ENCODE measurements at places on chromosomes 13 and 19.

GRCh38 chr19:20416661-20417060 is 148.9 kb downstream of the ZNF737 start:
- DNase-seq: no peak

GRCh38 chr13:44163108-44163507 is 210.5 kb upstream of the SERP2 start:
- DNase-seq: no peak

- DNase-seq: no peak
Observed at GRCh38 chr13:77029436-77029835, 2.5 kb upstream of the FBXL3 start.

GRCh38 chr13:38042771-38043170 is 173.2 kb upstream of the TRPC4 start:
- no peak for DNase-seq

- DNase-seq: no peak
Observed at GRCh38 chr13:32045537-32045936, 14.0 kb downstream of the FRY start.

DNA sequence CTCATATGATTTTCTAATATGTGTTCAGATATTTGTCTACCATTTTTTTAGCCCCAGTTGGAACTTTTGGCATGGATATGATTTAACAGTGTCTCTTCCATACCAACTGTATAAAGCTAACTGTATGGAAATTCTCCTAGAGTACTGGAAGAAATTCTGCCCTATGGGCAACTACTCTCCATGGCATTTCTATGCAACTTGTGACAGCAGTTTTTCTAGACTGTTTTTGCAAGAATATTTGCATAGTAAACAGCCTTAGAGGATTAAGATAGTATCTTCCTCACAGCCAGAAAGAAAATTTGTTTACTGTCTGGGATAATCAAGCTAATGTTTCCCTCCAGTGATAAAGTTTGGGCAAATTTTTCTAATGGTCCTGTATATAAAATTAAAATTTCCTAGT is 119.9 kb upstream of the PCDH17 start:
- DNase-seq: no peak

DNA sequence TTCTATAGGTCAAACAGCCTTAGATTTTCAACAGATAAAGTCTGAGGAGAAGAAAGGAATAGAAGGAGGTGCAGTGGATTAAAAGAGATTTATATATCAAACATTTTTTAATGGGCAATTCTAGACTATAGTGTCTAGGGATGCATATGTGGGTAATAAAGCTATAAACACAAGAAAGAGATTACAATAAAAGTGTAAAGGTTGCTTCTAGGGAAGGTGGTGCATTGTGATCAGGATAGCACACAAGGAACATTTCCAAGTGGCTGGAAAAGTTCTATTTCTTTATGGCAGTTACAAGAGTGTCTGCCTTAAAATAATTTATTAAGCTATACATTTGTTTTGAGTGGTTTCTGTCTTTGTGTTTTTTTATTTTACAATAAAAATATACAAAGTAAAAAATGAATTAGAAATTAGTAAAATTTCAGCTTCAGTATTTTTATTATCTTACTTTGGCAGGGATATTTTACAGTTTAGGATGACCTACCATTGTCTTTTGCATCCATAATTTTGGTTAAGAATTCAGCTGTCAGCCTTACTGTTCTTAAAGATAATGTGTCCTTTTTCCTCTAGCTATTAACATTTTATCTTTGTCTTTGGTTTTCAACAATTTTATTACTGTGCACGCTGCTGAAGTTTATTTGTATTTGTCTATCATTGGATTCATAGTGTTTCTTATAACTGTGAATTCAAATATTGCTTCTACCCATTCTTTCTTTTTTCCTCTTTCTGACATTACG is 221.8 kb downstream of the LACC1 start:
- DNase-seq: no peak

DNA sequence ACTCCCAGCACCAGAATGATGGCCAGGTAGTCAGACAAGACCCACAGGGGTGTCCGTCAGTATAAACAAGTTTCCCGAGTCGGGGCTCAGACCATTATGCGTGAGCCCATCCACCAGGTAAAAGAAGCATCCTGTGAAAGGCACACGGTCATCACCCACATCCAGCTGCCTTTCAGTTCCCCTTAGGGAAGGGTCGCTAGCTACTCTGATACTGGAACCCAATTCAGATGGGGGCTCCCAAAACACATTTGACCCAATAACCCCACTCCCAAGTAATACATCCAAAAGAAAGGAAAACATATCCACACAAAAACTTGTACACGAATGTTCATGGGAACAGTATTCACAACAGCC is 66.8 kb downstream of the STK24 start:
- no peak for DNase-seq

- DNase-seq: no peak
Observed at GRCh38 chr19:44557933-44558332, 28.5 kb upstream of the CEACAM20 start.

DNA sequence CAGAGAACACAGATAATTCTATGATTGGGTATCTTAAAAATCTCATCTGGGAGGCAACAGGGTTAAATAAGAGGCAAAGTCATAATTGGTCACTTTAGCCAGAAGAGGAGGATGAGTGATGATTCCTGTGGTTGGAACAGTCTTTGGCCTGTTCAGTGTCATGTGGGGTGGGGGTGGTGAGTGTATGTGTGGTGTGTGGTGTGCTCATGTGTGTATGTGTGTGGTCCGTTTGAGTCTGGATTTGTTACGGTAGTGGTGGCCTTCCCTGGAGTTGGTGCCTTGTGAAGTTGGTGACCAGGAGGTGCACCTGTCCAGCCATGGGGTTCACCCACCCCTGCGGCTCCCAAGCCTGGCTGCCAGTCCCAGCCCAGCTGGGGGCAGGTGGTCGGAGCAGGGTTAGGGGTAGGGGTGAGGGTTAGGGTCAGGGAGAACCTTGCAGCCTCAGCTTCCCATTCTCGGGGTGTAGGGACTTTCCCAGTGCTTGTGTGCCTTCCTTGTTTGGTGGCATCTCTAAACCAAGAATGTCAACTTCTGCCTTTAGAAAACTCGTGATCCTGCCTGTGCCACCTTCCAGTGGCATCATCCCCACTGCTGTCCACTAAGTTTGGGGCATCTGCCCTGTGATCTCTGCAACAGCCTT is 97.5 kb downstream of the RAB20 start:
- no peak for DNase-seq

- no peak for DNase-seq
Observed at GRCh38 chr19:17370026-17370587, 7.0 kb downstream of the PLVAP start.

DNA sequence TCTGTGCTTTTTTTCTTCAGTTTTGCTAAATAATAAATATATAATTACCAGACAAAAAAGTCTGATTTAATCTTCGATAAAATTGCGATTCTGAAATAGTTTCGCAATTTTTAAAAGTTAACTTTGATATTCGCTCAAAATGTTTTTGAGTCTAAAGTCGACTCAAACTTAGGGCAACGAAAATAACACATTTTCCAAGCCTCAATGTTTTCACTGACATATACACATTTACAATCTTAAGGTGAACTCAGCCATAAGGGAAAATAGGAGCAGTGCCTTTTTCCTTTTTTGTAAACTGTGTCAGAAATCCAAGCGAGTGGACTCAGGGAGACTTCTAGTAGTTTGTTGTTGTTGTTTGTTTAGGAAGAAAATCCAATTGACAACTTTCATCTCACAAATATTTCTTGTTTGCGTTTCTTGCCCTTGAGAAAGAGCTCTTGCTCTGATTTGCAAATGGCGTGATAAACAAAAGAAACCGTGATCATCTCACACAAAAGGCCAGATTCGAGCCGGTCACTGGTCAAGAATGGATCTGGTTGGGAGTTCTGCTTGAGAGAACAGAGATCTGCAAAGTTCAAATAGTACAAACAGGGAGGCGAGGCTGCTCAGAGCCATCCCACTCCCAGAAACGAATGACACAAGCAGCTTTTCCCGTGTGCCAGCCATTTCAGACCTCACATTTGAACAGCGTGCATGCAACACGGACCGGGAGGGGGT is 2.1 kb downstream of the SOX21 start:
- DNase-seq: peak; percentile 34

GRCh38 chr19:16541526-16542044 is 652 bp downstream of the CHERP start:
- DNase-seq: no peak

GRCh38 chr19:48780631-48781391 is 25.5 kb downstream of the FGF21 start:
- DNase-seq: no peak

- peak; percentile 99 for DNase-seq
Observed at GRCh38 chr19:49421039-49421877, 2.0 kb downstream of the PTH2 start.

- no peak for DNase-seq
Observed at GRCh38 chr19:45245334-45245787, at the start of gene EXOC3L2. EXOC3L2 (minus strand) TSS chr19:45245407; CDS start chr19:45239045, 6,362 bp downstream.

DNA sequence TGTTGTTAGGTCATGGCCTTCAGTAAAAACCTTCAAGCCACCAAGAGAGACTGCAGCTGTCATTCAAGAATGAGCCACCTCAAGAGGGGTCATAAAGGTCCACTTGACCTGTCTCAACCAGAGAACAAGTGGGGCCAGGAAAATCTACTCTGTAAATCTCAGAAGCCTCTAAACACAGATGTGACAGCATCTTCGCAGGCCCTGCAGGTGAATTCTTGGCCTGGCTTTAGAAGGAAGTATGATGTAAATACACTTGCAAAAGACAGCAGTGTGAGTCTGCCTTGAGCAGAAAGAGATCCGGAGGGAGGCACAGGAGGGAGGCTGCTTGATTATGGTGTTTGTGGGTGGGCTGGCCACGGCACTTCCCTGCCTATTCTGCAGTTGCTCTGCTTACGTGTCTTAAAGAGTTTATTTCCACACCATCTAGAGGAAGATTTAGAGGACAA is 1082.9 kb downstream of the UQCRFS1 start:
- DNase-seq: no peak

DNA sequence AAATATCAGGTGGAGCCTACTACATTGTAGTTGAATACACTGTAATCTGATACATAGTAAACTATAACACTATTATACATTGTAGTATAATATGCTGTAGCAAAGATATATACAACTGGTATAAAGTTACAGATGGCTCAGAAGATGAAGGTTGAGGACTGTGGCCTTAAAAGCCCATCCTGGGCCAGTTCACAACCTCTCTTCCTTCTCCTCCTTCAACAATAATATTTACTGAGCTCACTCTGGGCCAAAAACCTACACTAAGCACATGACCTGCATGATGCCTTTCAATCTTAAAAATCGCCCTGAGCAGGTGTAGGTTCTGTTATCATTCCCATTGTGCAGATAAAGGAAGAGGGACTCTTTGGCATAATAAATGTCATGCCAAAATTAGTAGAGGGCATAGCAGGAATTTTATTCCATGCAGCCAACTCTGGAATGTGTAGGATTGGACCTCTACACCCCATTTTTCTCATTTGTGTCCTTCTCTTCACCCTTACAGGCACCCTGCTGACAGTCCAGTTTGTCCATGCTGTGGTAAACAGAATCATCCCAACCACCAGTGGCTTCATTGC is 14.6 kb upstream of the SIN3B start:
- no peak for DNase-seq

GRCh38 chr13:91902291-91902690 is 503.9 kb downstream of the GPC5 start:
- no peak for DNase-seq

DNA sequence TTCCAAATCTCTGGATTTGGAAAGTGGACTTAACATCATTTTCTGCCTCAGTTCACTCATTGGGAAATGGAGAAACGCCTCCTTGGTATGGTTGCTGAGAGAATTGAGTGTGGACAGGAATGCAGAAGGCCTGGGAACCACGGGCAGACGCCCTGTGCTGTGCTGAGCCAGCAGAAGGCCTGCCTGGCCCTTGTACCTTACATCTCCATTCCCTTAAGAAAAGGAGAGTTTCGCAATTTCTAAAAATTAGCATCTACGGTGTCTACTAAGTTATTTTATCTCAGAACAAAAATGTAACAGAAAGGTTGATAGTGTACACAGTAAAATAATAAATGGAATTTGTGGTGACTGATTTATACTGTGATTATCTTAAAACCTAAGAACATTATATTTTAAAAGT is 78.7 kb downstream of the IPO5 start:
- no peak for DNase-seq

DNA sequence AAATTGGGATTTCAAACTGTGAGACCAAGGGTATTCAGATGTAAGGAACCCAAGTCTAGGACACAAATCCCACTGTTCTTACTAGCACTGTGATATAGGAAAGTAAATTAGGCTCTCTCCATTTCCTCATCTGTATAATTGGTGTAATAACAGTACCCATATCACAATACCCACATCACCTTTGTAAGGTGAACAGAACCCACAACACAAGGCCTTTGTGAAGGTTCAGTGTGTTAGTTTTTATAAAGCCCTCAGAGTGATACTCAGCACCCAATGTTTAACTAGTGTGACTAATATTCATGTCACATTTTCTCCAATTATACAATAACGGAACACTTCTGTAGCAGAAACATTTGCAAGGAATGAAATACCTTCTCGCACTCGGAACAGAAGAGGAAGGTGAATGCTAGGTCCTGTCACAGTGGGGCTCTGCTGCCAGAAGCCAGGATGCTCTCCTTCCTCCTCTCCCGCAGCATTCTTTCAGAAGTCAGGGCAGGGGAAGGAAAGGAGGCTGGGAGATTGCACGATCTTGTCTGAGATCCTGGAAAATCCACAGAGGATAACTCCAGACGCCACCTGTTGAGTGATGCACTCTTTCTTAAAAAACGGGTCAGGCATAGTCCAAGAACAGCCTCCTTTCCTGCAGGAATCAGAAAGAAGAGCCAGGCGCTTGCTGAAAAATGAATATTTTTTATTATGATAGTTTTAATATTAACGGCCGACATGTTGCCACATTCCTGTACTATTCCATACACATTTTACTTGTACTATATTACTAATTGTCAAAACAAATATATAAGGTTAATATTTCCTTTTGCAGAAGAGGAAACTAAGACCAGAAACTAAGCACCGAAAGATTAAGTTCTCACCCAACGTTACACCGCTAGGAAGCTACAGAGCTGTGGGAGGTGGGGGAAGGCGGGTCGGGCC is 762 bp downstream of the ZNF45 start:
- DNase-seq: no peak

DNA sequence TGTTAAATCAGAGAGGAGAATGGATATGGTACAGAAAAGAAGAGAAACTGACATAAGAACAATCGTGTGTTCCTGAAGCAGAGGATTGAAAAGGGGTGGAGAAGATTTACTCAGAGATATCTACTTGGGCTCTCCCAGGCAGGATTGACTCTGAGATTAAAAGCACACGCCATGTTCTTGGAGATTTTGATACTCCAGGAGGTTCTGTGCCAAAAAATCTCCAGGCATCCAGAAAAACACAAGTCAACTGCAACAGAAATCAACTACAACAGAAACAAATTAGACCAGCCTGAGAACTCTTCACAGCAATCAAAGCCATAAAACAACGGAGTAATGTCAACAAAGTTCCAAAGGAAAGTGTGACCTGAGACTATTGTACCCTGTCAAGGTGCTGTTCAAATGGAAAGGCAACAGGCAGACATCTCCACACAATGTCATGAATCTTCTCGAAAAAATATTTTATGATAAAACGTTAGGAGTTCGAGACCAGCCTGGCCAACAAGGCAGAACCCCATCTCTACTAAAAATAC is 104.2 kb downstream of the UBL3 start:
- DNase-seq: no peak

- no peak for DNase-seq
Observed at GRCh38 chr13:37319031-37319443, 213.6 kb upstream of the CSNK1A1L start.

Measured in H9 (cell line).